ENCODE measurements at places on chromosomes 7 and 10.

DNA sequence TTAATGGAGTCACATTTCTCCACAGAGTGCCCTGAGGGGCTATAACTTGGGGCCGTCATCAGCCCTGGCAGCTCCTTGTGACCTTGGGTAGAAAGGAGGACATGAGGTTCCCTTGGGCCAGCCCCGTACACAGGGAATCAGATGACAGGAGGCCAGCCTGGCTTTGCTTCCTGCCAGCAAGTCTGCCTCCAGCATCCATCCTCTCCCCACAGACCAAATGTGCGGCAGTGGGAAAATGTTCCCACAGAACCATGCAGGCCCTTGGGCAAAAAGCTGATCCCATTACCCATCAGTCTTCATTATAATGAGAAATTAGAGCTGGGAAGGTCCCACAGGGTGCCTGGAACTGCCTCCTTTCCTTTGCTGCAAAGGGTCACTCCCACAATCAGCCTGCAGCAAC, 908.3 kb downstream of the GRID1 start:
- DNase-seq: no peak

- no peak for DNase-seq
These were observed 82.3 kb downstream of the MTPN start for GRCh38 chr7:135894816-135895215.

DNA sequence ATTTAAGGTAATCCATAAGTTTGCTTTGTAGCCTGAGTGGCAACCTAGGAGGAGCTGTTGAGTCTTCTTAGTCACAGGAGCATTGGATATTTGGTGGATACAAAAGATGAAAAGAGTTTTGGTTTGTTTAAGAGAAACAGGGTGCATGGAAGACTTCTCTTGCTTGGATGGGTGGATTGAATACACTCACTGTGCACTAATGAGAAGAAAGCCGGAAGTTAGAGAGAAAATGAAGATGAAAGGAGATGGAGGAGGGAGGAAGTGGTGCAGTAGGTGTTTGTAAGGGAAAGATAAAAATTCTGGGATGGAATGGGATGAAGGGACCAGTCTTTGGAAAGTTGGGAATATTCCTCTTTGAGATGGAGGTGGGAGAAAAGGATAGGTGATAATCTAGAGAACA, 7.7 kb downstream of the MDFIC start:
- DNase-seq: no peak

DNA sequence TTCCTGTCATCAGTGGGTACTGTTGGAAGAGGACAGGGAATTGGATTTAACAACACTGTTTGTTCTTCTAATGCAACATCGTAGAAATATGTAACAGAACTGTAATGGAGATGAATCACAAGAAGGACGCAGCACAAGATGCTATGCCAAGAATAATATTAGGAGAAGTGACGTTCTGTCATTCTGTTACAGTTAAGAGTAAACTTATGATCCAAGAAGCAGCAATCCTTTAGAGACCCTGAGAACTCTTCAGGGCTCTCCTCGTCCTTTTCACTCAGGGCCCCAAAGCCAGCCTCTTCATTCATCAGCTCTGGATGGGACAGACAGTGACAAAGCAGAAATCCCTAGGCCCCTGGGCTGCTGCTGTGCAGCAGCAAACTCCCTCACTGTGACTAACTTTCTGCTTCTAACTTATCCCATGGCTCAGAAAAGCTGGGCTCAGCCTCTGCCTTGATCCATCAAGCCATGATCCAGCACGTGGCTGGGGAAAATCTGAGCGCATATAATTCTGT, 8.7 kb upstream of the IL6 start:
- DNase-seq: no peak

- no peak for DNase-seq
These were observed 110.1 kb downstream of the TNS3 start for GRCh38 chr7:47471831-47472230.

- DNase-seq: no peak
These were observed 150.4 kb downstream of the TAX1BP1 start for GRCh38 chr7:27890205-27890849.

All from putamen (tissue), 1 donor.